A549 treated with CORT108297 at 1 μM for 4 hours (cell line): ENCODE measurements at places on chromosomes 7 and 10. TPM values are rescaled to one million over a fixed set of nuclear protein-coding genes. Genes with fewer than 3 reads are reported as not detected.

Gene GPNMB
- 1.7 to 2.7 TPM (median 2.5 TPM) in 5 replicates for total RNA-seq

Gene WEE2
- total RNA-seq: 0.03 TPM in 1 of 5 replicates, not detected in the others

Gene HMX3
- 0.09 TPM in 1 of 5 replicates, not detected in the others for total RNA-seq

Gene CDK1
- total RNA-seq: 81.6 to 104 TPM (median 86.2 TPM) in 5 replicates

Gene TMEM229A
- total RNA-seq: not detected in 5 replicates

Gene PRPS1L1
- total RNA-seq: not detected in 5 replicates

Gene DIP2C
- total RNA-seq: 6.7 to 11.1 TPM (median 9.4 TPM) in 5 replicates

Gene SPDYE2
- not detected in 5 replicates for total RNA-seq

Gene NPC1L1
- total RNA-seq: 0.01 to 0.08 TPM (median 0.06 TPM) in 5 replicates

Gene GIMAP4
- not detected in 5 replicates for total RNA-seq

Gene CYP3A7
- 0.06 TPM in 1 of 5 replicates, not detected in the others for total RNA-seq

Gene PON3
- total RNA-seq: 31.2 to 39.6 TPM (median 33.8 TPM) in 5 replicates

Gene IL2RA
- not detected in 5 replicates for total RNA-seq

Gene CCNJ
- 5.7 to 7.7 TPM (median 6.7 TPM) in 5 replicates for total RNA-seq

Gene LRMDA
- total RNA-seq: 4.1 to 5.7 TPM (median 4.8 TPM) in 5 replicates

Gene CPA1
- not detected in 5 replicates for total RNA-seq

Gene PPP1R3A
- total RNA-seq: not detected in 5 replicates
